ENCODE measurements at places on chromosomes 5 and 9.
A peak's percentile ranks its signal among the peaks of the same experiment; 100 is the strongest.

DNA sequence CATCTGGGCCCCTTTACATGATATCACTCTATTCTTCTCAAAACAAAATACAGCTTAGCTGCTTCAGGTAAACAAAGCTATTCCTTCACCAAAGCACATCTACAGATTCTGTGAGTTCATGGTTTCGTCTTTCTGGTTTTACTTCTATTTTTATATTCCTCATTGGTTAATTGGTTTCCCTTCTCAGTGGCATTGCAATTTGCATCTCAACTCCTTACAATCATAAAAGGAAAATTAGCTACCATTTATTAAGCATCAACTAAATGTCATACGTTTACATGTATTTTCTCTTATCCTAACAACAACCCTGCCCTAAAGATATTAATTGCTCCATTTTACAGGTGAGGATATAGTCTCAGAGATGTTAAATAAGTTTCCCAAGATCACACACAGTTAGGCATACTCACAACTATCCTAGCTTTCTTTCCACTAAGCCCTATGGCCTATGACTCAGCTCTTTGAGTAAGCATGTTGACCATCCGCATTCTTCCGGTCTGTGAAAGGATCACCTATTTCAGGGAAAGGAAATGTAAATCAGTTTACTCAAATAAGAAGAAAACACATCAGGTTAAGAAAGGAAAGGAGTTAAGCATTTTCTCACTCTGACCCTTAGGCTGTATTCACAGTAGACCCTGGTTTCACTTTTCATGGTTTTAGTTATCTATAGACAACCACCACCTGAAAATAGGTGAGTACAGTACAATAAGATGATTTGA is 146.1 kb downstream of the CAAP1 start:
- DNase-seq, result peak; percentile 31

DNA sequence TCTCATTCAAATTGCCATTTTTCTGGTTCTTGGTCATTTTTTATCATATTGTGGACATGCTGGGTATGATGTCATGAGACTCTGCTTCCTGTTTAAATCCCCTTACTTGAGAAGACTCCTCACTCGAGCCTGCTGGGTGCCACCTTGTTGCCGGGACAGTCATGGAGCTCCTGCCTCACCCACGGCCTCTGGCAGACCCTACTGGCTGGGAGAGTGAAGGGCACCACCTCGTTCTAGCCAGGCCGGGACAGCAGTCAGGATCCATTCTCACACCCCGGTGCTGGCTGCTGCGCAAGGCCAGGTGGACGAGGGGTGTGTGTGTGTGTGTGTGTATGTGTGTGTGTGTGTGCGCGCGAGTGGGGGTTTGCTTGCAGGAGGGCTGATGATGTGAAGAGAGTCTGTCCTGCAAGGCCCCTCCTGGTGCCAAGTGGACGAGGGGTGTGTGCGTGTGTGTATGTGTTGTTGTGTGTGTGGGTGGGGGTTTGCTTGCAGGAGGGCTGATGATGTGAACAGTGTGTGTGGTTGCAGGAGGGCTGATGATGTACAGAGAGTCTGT is 4.4 kb downstream of the CEP72 start:
- DNase-seq, result no peak

- no peak for DNase-seq
Measured at GRCh38 chr5:17115855-17116254, 101.6 kb upstream of the BASP1 start.

DNA sequence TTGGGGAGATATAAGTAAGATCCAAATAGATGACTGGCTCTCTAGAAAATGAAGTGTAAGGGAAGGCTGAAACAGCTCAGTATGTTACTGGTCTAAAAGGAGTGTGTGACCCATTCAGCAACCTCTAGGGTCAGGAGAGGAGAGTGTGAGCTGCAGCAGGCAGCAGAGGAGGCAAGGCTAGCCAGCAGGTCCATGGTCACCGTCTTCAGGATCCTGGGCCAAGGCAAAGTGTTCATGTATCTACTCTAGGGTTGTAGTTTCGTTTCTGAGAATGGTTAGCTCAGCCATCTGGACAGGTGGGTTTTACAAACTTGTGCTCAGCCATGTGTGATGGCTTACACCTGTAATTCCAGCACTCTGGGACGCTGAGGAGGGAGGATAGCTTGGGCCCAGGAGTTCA is 13.7 kb downstream of the MYO10 start:
- DNase-seq, result no peak

GRCh38 chr9:126472948-126473298 is 140.8 kb upstream of the LMX1B start:
- DNase-seq, result no peak

- no peak for DNase-seq
Measured at GRCh38 chr9:7561527-7562080, 238.0 kb downstream of the DMAC1 start.

DNA sequence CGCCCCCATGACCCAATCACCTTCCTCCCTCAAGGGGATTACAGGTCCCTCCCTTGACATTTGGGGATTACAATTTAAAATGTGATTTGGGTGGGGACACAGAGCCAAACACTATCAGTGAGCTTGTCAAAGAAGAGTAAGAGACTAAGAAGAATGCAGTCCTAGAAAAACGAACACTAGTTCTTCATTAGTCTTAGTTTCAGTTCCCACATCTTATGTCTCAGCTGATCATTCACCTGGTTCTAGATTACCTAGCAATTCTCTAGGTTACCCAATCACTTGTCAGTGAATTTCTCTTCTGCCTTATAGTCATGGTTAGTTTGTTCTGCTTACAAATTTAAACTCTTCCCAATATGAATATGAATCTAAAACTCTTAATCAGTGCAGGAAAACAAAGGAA is 251.5 kb downstream of the COX7C start:
- no peak for DNase-seq

DNA sequence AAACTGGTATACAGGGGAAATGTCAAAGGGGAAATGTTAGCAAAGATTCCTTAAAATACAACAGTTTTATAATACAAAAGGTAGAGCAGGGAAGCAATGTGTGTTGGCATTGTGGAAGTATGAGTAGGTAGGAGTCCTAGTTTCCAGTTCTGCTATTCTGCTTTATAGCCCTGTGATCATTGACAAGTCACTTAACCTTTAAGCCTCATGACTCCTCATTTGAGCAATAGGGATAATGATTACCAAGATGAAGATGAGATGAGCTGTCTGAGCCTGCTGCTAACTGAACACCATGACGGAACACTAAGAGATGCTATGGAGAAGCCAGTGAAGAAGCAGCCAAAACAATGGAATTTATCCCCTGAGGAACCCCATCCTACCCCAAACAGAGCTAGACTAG is 251.7 kb downstream of the PAPPA start:
- no peak for DNase-seq

- peak; percentile 60 for DNase-seq
Measured at GRCh38 chr9:34899535-34900158, 58.4 kb upstream of the PHF24 start.

- DNase-seq, result no peak
Measured at GRCh38 chr5:173712609-173713175, 96.2 kb upstream of the BOD1 start.

DNA sequence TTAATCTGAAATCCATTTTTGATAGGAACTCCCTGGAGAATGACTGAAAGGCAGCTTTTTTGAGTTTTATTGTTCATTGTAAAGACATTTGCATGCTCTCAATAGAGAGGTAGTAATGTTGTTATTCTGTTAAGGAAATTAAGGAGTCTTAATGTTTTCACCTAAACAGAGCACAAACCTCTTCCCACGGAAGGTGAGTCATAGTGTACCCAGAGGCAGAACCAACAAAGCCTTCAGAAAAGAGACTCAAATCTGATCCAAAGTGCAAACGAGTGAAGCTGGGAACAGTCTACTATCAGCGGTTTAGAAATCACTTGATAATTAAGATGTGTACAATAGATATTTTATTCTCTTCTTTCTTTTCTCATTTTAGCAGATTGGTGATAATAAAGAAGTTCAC is 470.5 kb downstream of the PLK2 start:
- DNase-seq, result peak; percentile 45

- DNase-seq, result peak; percentile 47
Measured at GRCh38 chr5:25489834-25490538, 845.2 kb upstream of the CDH10 start.

- no peak for DNase-seq
Measured at GRCh38 chr9:88536951-88537760, 2.2 kb downstream of the NXNL2 start.

GRCh38 chr9:1005043-1005667 is 28.7 kb downstream of the DMRT3 start:
- peak; percentile 43 for DNase-seq

Measured in astrocyte of the spinal cord (primary cell).